ENCODE measurements at places on chromosomes 1 and 21.

DNA sequence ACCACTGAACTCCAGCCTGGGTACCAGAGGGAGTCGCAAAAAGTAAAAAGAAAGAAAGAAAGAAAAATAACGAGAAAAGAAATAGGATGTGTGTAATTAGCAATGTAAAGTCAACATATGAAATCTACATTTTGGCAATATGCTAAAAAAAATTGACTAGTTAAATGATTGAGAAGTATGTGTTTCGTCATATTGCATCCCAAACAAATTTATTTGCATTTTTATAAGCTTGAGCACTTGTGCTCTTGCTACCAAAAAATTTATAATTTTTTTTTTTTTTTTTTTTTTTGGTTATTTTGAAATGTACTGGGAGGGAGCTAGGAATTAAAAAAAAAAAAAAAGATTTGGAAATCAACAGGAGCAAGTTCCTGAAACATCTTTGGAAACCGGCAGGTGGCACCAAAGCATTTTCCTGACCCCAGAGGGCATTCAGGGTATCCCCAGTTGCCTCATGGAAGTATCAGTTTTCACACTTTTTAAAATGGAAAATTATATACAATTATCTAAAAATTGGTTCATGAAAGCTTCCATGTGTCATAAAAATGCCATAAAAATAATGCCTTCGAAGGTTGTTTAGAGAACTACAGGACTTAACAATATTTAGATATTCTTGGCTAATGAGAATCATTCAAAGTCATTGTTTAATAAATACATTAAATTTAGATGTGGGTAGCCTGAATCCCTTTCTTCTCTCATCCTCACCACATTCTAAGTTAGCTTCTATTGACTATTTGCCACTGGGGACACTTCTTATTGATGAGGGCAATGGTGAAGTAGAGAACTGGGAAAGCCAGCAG, 4.8 kb upstream of the HEATR1 start:
- no peak for DNase-seq

- DNase-seq: no peak
Measured at GRCh38 chr1:225762444-225762843, 15.2 kb upstream of the SRP9 start.

DNA sequence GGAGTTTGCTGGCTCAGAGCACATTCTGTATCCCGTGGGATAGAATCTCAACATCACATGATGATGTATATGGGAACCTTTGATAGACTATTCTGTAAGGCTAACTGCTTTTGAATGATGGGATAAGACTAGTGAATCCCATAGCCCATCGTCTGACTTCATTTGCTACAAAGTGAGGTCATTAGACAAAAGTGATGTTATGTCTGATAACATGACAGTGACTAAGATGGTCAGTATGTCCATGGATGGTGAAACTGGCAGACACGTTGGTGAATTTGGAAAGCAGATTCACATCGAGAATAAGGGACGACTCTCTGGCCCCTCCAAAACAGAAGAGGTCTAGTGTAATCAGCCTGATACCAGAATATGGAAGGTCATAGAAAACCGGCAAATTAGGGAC, 108.4 kb downstream of the HHAT start:
- no peak for DNase-seq

DNA sequence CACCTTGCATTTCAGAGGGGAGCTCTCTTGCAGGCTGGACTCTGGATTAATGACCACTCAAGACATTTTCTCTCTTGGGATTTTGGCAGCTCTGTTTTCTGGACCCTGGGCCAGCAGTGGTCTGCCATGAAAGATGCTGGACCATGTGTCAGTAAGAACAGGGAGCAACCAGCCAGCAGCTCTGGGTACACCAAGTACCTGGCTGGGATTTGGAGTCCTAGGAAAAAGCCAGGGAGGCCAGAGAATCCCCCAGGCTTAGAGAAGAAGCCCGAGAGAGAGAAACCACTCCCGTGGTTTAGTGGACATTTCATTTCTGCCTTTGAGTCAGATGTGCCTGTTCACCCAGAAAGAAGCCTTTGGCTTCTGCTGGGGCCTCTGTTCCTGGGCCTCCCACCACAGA, 2.5 kb downstream of the NFASC start:
- no peak for DNase-seq

DNA sequence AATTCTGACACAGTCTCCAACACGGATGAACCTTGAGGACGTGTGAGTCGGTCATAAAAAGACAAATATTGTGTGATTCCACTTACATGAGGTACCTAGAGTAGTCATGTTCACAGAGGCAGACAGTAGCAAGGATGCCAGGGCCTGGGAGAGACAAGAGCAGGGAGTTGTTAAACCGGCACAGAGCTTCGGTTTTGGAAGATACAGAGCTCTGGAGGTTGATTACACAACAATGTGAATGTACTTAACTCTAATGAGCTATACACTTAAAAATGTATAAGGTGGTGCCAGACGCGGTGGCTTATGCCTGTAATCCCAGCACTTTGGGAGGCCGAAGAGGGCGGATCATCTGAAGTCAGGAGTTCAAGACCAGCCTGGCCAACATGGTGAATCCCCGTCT, 37.8 kb upstream of the NEK2 start:
- no peak for DNase-seq

DNA sequence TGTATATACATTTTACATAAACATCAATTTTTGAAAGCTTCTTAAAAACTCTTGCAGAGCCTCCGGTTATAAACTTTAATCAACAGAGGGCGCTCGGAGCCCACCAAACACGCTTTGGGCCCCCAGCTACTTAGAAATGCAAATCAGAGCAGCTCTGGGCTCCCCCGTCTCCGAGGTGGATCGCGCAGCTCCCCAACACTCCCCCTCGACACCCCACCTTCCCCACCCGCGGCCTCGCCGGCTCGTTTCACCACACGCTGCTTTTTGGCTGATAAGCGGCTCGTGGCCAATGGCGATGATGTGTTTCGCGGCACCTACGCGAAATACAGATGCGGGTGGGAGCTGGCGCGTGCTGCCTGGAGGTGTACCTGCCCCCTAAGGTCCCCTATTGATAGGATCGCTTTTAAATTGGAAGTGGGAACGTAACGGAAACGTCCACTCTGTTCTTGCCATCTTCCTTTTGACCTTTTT, 1.7 kb upstream of the KIF26B start:
- DNase-seq: no peak

- DNase-seq: no peak
Measured at GRCh38 chr1:77899647-77900320, 11.4 kb downstream of the NEXN start.

DNA sequence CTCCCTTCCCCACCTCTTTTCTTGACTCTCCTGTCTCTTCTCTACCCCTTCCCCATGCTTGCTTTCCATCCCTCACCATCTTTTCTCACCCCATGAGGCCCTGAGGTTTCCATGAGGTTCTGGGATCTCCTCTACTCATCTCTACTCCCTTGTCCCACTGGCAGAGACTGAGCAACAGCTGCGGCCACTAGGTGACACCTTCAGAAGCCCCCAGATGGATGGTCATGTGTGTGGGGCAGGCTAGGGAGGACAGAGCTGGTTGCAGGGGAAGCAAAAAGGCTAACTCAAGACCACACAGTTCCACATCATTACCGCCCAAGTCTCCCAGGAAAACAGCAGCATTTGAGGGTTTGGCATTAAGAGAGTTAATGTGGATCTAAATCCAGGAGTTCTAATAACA, 45.0 kb downstream of the LRRN2 start:
- no peak for DNase-seq

GRCh38 chr1:169289016-169289415, 78.6 kb downstream of the NME7 start:
- DNase-seq: no peak

DNA sequence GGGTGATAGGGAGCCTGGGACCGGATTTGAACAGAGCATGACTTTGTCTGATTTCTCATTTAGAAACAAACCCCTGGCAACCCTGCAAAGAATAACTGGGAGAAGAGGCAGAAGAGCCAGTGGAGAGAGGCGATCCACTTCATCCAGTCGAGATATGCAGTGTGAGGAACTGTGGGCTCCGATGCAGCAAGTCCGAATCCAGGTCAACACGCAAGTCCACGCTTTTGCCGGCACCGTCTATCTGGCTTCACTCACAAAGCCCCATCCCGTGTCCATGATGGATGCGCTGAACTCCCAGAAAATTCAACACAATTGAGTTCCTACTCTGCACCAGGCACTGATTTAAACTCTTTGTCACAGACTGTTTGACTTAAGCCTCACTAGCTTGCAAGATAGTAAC, 191.3 kb downstream of the GRIK3 start:
- DNase-seq: no peak

GRCh38 chr1:30782361-30783255, 25.0 kb upstream of the LAPTM5 start:
- peak; percentile 62 for DNase-seq

DNA sequence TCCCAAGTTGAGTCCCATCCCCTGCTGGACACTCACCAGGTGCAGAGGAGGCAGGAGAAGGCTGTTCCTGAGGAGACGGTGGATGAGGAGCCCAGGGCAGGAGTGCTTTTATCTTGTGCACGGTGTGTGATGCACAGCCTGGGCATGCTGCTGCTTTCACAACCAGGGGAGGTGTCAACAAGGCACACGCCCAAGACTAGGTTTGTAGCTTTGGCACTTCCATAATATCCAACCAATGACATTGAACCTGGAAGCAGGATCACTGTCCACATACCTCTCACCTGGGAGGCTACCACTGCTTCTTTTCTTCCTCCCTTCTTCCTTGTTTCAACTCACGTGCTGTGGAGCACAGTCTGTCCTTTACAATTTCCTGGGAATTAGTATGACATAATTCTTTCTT, at the start of gene LCE3D:
TSS of gene LCE3D (minus strand) at position 84 of the 400 bp plus-strand sequence. CDS start 580 bp downstream, outside the sequence.
- no peak for DNase-seq

DNA sequence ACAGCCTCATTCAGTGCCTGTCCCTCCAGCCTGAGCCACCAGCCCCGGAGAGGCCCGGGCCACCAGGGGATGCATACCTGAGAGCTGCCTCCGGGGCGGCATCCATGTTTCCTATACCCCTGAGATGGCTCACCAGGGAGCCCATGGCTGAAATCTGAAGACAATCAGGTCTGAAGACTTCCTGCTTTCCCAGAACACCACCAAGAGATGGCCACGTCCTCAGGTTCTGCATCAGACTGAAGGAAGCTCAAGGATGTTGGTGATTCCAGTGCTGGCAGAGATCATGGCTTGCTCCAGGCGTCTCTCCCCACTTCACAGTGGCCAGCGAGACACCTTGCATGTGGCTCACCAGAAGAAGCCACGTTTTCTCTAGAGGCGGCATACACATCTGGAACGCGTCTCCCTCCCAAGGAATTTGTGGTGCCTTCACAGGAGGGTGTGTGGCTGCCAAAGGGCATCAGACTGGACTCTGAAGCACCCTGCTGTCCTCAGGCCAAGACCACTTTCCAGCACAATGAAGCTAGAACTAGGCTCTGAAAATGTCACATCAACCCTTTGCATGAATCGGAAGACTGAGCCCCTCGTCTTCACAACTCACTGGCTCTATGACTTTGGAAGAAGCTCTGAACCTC, 170.7 kb upstream of the IRF2BP2 start:
- DNase-seq: no peak

- DNase-seq: no peak
Measured at GRCh38 chr1:2628191-2628932, 4.5 kb downstream of the MMEL1 start.

DNA sequence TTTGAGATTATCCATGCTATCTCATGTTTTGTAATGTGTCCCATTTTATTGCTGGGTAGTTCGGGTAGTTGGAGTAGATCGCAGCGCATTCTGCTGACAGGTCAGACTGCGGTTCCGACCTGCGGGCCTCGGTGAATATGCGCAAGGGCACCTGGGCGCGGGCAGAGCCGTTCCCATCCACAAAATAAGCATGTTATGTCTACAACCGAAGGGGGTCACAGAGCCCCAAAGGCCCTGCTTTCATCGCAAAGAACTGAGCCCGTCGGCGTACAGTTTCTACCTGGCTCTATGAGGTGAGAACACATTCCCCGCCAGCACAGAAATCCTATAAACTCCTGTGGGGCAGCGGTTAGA, 88.4 kb downstream of the PRKAB2 start:
- DNase-seq: no peak

DNA sequence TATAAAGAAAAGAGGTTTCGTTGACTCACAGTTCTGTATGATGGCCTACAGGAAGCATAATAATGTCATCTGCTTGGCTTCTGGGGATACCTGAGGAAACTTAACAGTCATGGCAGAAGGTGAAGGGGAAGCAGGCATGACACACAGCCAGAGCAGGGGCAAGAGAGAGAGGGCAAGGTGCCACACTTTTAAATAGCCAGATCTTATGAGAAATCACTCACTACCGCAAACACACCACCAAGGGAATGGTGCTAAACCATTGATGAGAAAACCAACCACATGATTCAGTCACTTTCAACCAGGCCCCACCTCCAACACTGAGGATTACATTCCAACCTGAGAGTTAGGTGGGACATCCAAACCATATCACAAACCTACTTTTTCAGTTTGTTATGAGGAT, 245.9 kb upstream of the SGIP1 start:
- DNase-seq: no peak

- DNase-seq: no peak
Measured at GRCh38 chr21:42314616-42315295, 453 bp downstream of the TFF3 start.

GRCh38 chr1:38269923-38270848, 223.6 kb upstream of the POU3F1 start:
- DNase-seq: no peak

GRCh38 chr1:172515436-172515835, 17.5 kb upstream of the SUCO start:
- no peak for DNase-seq

GRCh38 chr1:172647110-172647564, 11.8 kb upstream of the FASLG start:
- DNase-seq: no peak

DNA sequence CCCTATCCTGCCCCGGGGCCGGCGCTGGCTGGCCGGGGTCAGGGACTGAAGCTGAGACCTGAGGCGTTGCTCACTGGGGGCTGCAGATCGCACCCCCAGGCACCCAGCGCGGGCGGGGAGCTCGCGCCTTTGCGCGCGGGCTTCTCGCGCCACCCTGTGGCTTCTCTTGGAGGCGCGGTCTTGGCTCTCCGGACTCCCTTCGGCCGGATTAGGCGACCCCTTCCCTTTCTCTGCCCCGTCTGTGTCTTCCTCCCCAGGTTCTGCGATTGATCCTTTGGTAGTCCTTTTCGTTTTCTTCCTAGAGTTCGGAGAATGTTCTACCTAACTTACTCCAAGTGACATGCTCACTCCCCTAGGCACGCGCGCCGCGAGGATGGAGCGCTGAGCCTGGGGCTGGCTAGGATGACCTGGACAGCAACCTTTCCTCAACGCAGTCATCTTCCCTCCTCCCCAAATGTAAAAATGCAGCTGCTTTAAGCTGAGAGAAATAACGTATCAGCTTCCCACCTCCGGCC, 495 bp upstream of the NTRK1 start:
- DNase-seq: peak; percentile 34

DNA sequence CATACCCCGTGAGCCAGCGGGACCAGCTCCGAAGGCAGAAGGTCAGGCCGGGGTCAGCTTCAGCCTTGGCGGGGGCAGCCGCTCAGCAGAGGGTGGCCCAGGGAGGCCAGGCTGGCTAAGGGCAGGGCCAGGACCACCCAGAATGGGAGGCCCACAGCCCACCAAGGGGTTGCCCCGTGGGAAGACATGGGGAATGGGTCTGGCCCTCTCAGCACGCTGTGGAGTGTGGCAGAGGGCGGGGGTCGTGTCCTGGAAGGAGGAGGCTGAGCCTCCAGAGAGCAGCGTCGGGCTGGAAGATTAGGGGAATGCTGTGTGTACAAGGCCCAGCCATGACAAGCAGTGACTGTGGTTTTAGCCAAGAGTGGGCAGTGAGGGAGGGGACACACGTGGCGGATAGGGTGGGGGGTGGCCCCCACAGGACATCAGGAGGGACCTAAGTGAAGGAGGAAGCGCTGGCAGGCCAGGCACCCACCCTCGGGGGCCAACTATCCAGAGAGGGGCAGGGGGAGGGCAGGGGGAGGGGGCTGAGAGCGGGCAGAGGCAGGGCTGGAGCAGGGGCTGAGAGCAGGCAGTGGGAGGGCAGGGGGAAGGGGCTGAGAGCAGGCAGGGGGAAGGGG, 43.9 kb upstream of the POFUT2 start:
- DNase-seq: no peak
